SW 1271 (cell line): ENCODE measurements at places on chromosomes 3 and 15.
A peak's percentile ranks its signal among the peaks of the same experiment; 100 is the strongest.

DNA sequence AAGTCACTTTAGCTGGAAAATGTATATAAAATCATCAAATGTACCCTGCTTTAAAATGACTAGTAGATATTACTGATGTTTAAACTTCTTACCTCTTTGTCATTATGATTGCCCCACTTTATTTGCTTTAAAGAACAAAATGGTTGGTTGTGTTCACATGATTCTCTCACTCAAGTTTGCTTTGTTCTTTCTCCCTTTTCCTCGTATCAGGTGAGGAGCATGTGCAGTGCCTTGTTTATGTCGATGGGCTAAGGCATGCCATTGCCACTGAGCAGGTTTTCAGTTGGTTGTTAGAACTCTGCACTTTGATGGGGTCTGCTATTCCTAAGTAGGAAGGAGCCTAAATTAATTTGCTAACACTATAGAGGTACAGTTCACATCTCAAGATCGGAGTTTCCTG, 5.3 kb downstream of the MAP2K5 start:
- DNase-seq = no peak

GRCh38 chr3:9862391-9863057, 17.5 kb downstream of the CIDEC start:
- DNase-seq = no peak

DNA sequence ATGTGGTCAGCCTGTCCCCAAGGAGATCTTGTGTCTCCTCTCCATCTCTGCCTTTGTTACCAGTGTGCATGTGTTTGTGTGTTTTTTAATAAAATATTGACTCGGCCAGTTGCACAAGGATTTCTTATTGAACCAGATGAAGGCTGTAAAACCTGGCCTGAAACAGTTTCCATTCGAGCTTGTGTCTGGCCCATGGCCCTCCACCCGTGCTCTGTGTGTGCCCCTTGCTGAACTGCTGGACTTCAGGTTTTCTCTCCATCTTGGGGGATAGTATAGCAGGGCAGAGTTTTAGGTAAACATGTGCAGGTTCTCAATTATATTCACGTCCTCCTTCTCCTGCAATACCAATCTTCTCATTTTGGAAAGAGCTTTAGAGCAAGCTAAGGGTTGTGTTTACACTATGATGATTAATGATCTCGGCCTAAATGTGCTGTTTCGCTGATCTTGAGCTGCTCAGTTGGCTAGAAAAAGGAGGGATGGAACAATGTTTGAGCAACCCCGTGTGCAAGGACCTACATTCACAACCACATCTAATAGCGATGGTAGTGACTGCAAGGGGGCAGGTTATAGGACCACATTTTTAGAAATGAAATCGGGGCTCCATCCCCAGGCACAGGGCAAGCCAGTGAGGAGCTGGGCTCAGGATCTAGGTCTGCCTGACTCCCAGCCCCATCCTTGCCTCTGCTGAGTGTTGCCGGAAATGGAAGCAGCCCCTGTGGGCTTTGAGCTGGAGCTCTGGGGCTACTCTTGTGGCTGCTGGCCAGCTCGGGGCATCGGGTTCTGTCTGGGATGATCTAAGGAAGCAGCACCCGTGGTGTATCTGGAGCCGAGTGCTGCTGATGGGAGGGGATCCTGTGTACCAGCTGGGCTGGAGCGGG, 47.7 kb downstream of the CMTM6 start:
- no peak for DNase-seq

GRCh38 chr15:99386391-99386790, 135.1 kb downstream of the LRRC28 start:
- DNase-seq = no peak

DNA sequence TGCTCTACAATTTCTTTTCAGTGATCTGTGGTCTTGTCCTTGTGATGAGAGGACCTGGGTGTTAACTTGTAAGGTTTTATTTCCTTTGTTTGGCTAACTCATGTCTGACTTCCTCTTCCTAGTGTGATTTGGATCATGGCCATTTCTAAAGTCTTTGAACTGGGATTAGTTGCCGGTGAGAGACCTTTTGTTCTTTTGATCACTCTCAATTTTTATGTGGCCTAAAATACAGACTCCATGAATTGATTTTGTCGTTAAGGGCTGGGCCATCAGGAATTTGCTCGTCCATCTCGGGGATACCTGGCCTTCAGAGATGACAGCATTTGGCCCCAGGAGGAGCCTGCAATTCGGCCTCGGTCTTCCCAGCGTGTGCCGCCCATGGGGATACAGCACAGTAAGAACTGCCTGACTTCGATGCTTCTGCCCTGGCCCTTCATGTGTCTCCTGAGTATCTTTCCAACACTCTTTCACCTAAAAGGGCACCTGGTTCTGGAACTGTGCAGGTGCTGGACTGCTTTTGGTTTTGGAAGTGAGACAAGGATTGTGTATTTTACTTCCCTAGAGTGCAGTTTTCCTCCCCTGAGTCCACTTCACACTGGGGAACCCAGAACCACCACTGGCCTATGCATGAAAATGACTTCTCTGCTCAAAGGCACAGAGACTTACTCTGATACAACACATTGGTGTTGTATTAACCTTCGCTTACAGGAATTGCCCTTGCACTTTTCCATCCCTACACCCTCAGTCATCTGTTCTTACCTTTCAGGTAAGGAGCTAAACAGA, 13.1 kb upstream of the LRRC2 start:
- no peak for DNase-seq

DNA sequence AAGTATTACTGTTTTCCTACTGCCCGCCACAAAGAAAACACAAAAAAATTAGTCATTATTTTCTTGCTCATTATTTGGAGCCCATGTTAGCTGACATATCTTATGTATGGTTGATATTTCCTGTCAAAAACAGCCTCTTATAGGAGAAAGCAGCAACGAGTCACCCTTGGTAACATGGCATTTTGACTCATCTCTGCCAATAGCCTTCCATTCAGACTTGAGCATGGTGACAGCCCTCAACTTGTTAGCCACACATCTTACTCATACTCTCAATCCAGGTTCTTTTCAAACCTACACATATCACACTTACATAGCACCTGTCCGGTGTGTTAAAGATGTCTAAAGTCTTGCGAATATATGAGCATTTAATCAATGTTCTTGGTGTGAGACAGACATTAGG, 109.4 kb upstream of the SAMMSON start:
- DNase-seq = no peak

GRCh38 chr15:63292241-63292640, 14.8 kb downstream of the APH1B start:
- no peak for DNase-seq

GRCh38 chr15:93087825-93088199, 1.2 kb downstream of the RGMA start:
- peak; percentile 66 for DNase-seq

- DNase-seq = no peak
These were observed 947.3 kb downstream of the ROBO1 start for GRCh38 chr3:78820542-78820941.

DNA sequence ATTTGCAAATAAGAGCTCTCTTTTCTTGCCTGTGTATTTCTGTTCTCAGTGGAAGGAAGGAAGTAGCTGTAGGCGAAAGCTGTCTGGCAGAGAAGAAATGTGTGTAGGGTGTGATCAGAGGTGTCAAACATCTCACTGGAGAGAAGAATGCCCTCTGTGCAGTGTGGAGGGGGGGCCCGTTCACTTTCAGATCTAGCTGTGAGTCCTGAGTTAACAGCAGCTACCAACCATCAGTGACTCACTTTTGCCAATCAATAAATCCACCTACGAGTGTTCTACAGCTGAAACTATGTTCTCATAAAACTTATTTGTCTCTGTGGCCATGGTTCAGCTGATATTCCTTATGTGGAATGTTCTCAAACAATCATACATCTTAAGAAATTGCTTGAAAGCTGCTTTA, 103.7 kb downstream of the FRMD4B start:
- DNase-seq = no peak

DNA sequence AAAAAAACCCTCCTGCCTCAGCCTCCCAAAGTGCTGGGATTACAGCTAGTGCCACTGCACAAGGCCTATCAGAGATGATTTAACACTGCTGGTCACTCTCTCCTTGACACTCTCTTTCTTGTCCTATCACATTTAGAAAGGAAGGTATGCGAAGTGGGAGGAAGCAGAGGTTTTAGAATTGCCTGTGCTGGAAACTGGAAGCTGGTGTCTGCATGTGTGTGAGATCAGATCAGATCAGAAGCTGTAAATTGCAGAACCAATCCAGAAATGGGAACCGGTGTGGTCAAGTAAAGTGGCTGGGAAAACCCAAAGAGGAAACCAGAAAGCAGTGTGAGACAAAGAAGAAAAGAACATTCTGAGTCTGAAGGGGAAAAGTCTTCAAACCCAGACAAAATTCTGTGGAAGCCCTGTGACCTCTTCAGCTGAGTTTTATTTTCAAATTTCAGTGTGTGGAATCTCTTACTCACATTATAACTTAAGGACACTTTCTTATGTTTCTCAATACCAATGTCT, 2.8 kb downstream of the EFHB start:
- DNase-seq = no peak

DNA sequence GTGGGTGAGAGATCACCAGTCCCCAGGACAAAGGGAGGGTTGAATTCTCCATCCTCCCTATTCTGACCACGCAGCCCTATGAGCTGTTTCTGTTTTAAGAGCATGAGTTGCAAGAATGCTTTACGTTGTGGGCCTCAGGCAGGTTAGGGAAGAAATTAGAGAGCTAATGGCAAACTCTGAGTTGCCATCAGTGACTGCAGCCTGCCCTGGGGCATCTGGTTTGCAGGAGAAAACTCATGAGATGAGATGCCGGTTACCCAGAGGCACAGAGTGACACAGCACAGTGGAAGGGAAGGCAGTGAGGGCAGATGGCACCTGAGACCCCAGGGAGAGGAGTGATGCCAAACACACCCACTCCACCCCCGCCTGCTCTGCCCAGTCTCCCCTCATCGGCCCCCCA, 265.3 kb downstream of the CD47 start:
- DNase-seq = no peak

DNA sequence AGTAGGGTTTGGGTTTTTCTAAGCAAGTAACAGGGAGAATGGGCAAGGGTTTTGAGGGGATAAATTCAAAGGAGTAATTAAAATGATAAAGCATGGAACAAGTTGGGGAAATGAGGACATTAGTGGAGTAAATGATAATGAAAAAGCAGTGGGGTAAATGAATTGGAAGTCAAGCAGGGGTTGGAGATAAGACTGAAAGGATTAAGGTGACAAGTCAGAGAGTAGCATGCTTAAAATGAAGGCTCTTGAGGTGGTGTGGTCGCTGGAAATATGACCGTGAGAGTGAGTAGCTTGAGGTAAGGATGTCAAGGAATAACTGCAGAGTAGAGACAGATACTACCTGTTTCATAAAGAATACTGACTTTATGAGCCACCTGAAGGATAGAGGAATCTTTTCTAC, 408.5 kb downstream of the TBC1D5 start:
- no peak for DNase-seq

- DNase-seq = no peak
These were observed 159.8 kb upstream of the NUDT16 start for GRCh38 chr3:131221731-131222130.

DNA sequence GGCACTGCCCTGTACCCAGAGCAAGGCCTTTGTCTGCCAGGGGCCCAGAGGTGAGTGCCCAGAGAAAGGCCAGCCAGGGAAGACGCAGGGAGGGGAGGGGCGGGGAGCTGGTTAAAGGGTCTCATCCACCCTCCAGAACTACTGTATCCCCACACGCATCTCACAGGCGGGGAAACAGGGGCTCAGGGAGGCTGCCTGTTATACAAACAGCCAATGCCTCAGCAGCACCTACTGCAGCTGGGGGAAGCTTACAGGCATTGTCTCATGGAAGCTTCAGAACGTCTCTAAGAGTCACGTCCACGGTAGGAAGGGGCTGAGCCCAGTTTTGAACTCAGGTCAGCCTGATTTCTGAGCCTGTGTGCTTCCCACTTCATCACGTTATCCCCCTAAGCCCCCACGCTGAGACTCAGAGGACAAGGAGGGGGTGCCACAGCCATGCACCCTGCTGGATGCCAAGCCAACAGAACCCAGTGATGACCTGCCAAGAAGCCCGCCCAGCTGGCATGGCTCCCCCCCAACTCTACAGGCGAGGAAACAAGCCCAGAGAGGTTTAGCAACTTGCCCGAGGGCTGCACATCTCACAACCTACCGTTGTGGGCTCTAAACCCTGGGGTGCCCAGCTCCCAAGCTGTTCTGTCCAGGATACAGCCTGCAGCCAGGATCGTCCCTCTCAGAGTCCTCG, 54.5 kb downstream of the IQSEC1 start:
- DNase-seq = no peak

- DNase-seq = no peak
These were observed 132.3 kb downstream of the ZNF385D start for GRCh38 chr3:21618695-21619094.

DNA sequence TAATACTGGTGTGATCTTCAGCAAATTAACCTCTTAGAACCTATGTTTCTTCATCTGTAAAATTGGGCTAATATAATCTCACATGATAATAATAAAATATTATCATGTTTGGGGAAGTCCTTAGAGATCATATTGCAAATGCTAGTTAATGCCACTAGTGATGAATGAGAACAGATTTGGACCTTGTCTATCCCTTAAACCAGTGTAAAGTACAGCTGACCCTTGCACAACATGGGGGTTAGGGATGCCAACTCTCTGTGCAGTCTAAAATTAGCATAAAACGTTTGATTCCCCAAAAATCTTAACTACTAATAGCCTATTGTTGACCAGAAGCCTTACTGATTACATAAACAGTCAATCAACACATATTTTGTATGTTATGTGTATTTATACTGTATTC, 141.2 kb downstream of the B3GALNT1 start:
- no peak for DNase-seq

DNA sequence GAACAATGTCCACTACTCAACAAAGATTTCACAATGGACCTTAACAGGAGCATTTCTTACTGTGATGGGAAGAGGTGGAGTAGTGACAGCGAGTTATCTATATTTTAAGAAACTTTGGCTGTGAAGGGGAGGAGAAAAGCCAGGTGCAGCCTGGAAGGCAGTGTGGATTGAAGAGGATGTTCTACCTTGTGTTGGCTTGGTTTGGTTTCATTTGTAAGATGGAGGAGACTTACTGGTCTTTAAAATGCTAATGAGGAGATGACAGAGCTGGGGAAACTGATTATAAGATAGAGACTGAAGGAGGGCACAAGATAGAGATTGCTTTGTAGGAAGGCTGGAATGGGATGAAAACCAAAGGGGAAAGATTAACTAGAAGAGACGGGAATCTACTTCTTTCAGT, 59.4 kb downstream of the PLOD2 start:
- DNase-seq = no peak

GRCh38 chr3:100468676-100469075, 23.7 kb upstream of the TMEM45A start:
- DNase-seq = no peak

GRCh38 chr3:43093974-43094373, 11.9 kb downstream of the POMGNT2 start:
- no peak for DNase-seq
